H1 (cell line): ENCODE measurements at places on chromosomes 7 and 10.

- no peak for DNase-seq
These were observed 59.7 kb downstream of the ZNF365 start for GRCh38 chr10:62433901-62434300.

GRCh38 chr10:111211706-111212105 is 134.9 kb downstream of the ADRA2A start:
- no peak for DNase-seq

DNA sequence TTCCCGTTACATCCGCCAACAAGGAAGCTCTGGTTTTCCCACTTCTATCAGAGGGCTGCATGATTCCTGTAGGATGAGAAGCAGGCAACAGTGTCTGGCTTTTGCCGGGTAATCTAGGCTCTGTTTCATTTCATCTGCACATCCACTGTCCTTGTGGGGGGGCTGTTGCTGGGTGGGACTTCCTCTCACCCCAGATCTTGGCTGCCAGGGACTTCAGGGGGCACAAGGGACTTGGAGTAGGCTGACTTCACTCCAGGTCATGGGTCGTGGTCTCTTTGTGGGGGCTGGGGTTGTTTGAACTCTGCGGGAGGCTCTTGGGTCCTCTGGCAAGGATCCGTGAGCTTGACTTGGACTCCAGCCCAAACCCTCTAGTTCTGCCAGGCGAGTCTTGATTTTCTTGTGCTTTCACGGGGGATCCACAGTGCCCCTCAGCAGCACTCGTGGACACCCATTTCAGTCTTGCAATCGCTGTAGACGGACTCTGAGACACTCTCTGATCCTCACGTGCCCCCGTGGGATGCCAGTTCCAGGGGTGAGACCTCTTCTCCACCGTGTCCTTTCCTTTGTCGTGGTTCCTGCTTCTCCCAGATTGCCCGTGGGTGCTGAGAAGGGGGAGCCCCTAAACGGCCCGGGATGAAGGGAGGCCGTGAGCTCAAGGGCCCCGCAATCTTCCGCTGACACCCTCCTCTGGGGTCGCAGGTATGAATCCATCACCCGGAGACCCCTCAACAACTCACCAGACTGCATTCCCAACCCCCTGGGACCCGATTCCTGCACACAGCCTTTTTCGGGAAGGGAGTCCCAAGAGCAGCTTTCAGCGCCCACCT is 21.4 kb upstream of the ZNF273 start:
- DNase-seq = no peak

DNA sequence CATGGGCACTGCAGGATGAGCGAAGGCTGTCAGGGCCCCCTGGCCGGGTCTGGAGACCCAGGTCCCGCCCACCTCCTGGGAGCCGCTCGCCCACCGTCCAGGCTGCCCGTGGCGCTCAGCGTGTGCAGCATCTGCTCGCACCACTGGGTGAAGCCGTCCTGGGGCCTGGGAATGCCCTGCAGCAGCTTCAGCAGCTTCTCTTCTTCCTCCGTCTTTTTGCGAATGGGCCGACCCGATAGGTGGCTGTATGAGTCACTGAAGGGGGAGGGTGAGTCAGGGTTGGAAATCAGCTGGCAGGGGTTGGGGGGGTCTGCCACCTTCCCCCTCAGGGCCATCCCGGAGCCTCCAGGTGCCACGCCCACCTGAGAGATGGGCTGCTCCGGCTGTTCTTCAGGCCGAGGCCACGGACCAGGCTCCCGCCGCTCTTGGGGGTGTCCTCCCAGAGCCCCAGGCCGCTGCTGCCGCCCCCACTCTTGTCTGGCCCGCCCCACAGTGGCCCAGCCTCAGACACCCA is 8.7 kb downstream of the GNB2 start:
- DNase-seq = no peak

DNA sequence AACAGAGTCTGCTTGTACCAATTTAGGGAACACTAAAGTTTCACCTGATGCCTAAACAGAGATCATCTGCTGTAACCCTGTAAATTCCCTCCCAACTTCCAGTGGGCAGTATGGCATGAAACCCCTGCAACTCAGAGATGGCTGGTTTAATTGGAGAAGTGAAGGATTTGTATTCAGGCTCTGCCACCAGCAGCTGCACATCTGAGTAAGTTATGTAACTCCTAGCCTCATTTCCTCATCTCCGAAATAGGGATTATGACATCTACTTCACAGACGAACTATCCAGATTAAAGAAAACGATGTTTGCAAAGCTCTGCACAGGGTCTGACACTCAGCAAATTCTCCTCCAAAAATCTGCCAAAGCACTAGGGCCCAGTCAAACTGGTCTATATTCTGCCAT is 493.0 kb downstream of the KCNMA1 start:
- no peak for DNase-seq

DNA sequence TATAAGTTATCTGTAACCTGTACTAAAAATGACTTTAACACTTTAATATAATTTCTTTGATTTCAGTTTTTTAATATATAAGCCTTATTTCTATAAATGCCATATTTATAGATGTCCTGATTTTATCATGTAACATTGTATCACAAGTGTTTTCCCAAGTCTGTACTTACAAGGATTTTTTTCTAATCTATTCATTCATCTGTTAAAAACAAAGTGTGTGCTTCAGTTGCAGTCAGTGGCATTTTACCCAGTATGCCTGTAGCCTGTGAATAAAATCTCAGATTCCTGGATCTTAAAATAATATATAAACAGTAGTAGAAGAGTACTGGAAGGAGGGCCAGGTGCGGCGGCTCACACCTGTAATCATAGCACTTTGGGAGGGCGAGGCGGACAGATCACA is 17.4 kb downstream of the PRKRIP1 start:
- DNase-seq = no peak

DNA sequence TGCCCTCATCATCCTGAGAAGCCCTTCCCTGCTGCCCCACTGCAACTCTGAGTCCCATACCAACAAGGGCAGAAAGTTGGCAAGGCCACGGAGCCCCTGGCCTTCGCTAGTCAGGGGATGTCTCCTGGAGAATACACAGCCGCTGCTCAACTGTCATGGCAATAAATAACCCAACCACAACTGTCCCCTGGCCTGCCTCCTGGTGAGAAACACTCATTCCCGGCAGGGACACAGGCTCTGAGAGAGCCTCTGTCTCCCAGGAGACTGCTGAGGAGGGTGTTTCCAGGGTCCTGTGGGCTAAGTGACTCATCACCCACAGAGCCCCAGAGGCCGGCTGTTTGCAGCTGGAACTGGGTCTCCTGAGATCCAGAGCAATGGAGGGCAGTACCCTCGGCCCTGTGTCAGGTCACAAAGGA is 354.1 kb downstream of the TNS3 start:
- DNase-seq = no peak

GRCh38 chr10:119896061-119896655 is 3.6 kb downstream of the SEC23IP start:
- DNase-seq = no peak

- no peak for DNase-seq
These were observed 255.2 kb downstream of the BUB3 start for GRCh38 chr10:123409426-123409825.

GRCh38 chr7:109997837-109998236 is 1093.1 kb upstream of the LRRN3 start:
- DNase-seq = no peak

GRCh38 chr7:27779873-27780272 is 39.9 kb downstream of the TAX1BP1 start:
- DNase-seq = no peak

DNA sequence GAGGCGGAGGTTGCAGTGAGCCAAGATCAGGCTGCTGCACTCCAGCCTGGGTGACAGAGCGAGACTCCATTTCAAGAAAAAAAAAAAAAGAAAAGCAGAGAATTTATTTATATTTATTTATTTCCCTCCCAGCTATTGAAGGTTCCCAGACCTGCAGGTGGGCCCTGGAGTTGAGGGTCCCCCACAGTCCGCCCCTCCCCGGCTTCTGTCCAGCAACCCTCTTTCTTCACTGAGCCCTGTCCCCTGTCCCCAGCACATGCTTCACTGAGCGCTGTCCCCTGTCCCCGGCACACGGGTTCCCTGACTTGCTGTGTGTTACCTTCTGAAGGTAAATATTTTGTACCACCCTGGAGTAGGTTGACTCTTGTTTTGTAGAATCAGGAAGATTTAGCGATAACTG is 301.7 kb upstream of the PITRM1 start:
- no peak for DNase-seq

GRCh38 chr10:12801214-12802087 is 200.1 kb downstream of the CCDC3 start:
- DNase-seq = no peak

DNA sequence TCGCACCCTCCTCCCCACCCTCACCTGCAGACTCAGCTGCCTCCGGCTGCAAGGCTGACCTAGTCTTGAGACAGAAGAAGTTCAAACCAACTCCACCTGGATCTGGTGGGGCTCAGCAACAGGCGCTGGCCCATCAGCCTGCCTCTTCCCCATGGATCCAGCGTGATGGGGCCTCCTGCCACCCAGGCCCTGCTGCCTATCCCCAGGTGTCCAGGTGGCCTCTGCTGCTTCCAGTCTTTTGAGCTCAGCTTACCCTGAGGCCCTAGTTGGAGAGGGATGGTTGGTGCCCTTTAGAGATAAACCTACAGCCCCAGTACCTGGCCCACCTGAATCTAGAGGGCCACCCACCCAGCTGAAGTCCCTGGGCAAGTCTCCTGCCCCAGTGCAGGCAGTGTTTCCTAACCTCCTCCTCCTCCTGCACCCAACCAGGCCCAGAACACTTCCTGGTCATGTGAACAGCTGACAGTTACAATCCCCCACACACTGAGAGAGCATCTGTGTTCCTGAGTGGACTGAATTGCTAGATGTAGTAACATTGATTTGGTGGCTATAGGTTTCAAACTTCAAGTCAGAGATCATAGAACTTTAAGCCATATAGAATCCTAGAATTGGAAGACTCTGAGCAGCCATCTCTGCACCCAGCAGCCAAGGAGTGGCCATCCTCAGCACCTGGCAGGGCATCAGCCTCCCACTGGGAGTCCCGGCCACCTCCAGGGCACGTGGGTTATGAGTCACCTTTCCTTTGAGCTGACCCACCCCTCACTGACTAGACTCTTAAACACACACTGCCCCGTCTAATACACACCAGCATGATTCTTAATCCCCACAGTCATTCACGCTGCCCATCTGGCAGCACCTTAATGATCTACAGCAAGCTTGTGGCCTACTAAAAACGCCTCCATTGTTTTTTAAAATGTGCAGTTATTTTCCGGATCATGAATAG is 51.9 kb downstream of the ALOX5 start:
- no peak for DNase-seq

DNA sequence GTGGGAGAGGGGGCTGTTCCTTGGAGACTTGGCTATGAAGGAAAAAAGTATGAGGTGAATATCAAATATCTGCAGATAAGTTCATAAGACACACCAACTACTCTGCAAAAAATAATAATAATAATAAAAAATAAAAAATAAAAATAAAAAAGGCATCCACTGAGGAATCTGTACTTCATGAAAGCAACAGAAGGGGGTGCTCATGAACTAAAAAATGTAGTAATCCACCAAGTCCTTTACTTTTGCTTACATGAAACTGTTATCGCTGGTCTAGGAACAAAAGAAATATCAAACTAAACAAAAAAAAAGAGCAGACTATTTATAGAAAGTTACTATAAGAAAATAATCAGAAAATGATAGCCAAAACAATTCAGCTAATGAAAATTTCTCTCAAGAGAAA is 579.0 kb downstream of the PHTF2 start:
- DNase-seq = no peak
